ENCODE measurements at places on chromosomes 2 and 18.

GRCh38 chr2:237235383-237236095 is 149.8 kb downstream of the COPS8 start:
- DNase-seq, result no peak

DNA sequence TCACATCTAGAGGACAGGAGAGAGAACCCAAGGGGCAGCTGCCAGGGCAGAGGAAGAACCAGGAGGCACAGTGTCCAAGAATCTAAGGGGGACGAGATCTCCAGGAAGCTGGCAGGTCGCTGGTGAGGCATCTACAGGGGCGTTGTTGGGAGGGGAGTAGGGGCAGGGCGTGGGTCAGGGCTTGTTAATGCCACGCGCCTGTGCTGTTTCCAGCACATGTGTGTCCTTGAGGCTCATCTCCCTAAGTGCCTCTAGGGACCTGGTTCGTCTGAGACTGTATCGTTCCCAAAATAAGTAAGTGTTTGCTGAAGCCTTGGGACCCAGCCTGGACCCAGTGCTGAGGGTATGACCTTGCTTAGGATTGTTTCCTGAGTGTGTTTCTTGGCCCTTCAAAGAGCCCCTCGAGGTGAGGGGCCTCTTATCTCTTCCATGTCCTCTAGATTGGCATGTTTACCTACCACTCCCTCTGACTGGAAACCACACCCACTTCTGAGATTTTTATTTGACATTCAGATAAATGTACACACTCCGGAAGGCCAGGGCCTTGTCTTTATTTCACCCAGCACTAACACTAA is 22.2 kb downstream of the HK2 start:
- DNase-seq, result peak; percentile 37

DNA sequence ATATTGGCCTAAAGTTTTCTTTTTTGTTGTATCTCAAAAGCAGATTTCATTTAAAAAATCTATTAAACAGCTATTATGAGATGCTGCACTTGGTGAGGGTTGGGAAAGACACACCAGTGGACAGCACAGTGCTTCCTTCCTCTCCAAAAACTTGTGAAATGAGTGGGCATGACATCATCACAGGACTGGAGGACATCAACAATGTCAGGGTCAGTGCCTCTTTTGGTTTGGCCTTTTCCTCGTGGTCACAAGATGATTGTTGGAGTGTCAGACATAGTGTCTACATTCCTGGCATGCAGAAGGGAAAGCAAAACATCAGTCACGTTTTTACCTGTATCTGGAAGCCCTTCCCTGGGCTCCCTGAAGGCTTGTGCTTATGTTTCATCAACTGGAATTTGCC is 49.6 kb downstream of the IL1R2 start:
- no peak for DNase-seq

DNA sequence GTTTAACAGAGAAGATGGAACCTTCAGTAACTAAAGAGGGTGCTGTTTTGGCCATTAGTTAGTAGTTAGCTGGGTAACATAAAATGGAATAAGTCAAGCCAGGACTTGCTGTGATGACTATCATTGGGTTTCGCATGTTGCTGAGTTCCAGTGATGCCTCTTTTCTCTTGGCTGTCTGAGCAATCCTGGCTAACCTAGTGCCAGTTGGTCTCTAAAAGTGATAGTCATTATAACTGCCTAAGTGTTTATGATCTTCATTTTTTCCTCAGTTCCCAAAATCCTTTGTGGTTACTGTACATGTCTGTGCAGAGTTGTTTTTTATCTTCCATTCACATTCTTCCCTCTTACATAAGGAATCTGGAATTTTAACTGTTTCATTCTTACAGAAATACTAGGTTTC is 33.4 kb downstream of the WDR43 start:
- no peak for DNase-seq

- no peak for DNase-seq
These were observed 24.4 kb downstream of the GBX2 start for GRCh38 chr2:236143811-236144210.

DNA sequence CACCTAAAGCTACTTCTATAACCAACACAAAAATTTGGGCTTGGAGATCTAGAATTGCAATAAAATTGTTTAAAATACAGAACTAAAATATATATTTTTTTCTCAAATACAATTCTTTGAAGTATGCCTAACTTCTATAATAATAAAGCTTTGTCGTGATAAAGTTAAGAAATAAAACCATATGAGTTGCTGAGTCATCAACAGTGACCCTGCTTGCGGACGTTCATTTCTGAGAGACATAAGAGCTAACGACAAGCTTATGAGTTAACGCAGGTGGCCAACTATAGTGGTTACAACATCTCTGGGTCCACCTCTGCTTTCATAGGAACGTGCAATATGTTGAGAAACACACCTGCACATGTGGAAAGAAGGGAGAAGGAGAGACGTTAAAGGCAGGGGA is 407.1 kb upstream of the SLC14A2 start:
- DNase-seq, result no peak

- DNase-seq, result no peak
These were observed 105.1 kb downstream of the NUP35 start for GRCh38 chr2:183229386-183229785.

DNA sequence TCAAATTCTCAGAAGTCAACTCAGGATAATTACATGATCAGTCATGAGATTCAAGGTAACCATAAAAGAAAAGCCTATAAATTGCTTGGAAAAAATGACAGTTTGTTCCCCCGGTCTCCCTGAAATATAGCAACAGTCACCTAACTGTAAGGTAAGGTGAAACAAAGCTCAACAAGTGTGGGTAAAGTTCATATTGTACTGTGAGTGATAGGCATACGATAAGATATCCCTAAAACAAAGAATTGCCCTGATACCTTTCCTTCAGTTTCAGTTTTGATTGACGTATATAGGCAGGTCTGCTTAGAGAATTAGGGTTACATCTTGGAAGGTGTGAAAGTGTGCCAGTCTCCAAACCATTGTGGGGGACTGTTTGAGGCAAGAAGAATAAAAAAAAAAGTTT is 4.0 kb upstream of the CCBE1 start:
- DNase-seq, result no peak

DNA sequence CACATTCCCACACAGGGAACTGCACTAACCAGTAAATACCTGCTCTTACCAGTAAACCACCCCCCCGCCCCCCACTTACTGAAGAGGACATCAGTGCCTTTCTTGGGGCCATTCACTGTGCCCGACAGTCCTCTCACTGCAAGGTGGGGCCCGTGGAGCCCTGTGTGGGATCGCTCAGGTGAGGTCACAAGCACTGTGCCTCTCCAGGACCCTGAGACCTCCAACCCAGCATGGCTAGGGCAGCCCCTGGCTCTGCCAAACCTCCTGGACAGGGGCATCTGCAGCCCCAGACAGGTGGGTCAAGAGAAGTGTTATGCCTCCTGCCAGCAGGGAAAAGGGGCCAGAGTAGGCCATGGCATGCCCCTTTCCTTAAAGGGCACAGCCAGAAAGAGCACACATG is 6.7 kb upstream of the NEURL3 start:
- DNase-seq, result no peak

- no peak for DNase-seq
These were observed 97.1 kb upstream of the RMDN2 start for GRCh38 chr2:37827911-37828511.

GRCh38 chr2:26462511-26463243 is 15.2 kb downstream of the OTOF start:
- peak; percentile 51 for DNase-seq

GRCh38 chr2:113854970-113855740 is 34.7 kb upstream of the ACTR3 start:
- no peak for DNase-seq

- DNase-seq, result no peak
These were observed 46.7 kb downstream of the L3MBTL4 start for GRCh38 chr18:6368017-6368416.

- DNase-seq, result no peak
These were observed 209.5 kb upstream of the TWIST2 start for GRCh38 chr2:238638100-238638981.

DNA sequence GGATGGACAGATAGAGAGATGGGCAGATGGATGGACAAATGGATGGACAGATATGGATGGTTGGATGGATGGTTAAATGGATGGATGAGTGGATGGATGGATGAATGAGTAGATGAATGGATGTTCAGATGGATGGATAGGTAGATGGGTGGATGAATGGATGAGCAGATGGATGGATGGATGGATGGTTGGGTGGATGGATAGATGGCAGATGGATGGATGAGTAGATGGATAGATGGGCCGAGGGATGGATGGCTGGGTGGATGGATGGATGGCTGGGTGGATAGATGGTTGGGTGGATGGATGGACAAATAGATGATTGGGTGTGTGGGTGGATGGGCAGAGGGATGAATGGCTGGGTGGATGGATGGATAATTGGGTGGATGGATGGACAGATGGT is 98.9 kb upstream of the OTOS start:
- DNase-seq, result no peak

DNA sequence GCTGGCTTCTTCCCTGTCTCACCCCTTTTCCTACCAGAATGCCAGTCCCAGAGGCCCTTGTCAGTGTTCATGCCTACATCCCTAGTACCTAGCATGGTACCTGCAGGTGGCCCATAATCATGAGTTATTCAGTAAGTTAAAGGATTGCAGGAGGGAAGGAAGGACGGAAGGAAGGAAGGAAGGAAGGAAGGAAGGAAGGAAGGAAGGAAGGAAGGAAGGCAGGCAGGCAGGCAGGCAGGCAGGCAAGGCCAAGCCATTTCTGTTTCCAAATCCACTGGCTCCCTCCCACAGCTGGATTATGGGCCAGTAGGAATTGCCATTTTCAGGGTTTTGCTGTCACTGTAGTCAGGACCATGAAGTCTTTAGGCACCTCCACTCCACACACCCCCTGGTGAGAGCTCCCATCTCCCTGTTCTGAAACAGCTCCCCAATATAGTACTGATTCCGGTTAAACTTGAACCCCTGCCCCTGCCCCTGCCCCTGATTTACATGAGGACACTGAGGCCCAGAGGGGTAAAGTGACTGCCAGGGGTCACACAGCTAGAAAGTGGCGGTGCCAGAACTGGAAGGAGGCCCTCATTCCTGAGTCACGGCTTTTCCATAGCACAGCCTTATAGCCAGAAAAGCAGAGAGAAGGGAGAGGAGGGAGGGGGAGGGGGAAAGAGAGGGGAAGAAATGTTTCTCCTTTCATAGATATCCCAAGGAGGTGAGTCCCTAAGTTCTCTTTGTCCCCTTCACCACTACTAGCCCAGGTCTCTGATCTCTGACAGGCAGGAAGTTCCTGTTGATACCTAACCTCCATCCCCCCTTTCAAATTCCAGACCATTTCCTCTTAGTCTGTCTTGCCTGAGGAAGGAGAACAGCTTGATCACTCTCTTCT is 12.2 kb upstream of the TNS1 start:
- no peak for DNase-seq

- no peak for DNase-seq
These were observed 113.7 kb upstream of the PARD3B start for GRCh38 chr2:204431529-204431928.

DNA sequence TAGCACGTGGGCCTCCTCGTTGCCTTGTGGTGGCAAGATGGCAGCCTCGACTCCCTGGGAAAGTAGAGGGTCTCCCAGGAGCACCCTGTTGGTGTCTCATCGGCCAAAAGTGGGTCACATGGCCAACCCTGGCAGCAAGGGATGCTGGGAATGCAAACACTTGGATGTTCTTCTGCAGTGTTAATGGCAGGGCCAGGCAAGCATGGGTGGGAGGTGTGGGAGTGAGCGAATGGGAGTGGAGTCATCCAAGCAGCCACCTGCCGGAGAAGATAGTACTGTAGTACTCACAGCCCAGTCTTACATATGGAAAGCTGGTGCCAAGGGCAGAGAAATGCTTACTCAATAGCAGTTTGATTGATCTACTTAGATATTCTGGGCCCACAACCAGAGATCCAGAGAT is 122.2 kb downstream of the INHBB start:
- no peak for DNase-seq

- no peak for DNase-seq
These were observed 107.1 kb upstream of the ZNF516 start for GRCh38 chr18:76602191-76602590.

DNA sequence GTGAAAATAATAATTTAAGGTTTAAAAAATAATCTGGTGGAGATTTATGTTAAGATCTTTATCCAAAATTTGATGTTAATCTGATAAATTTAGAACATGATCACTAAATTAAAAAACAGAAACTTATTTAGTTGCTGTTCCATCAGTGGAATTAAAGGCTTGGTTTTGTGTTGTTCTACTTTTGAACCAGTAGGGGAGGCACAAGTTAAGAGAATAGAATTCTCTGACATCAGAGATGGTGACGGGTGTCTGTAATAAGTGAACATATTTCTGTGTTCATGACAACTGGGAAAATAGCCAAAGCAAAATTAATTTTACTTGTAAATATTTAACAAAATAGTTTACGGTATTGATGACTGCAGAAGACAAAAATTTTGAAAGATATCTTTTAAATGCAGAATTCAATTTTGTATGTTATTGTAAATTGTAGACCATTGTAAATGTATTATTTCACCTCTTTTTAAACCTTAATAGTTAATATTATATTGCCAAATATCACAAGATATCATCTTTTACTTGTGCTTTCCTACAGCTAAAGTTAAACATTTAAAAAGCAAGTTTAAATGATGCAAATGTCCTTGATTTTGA is 106.0 kb downstream of the UBR3 start:
- DNase-seq, result peak; percentile 57

- no peak for DNase-seq
These were observed 61.5 kb downstream of the BARD1 start for GRCh38 chr2:214747992-214748391.

DNA sequence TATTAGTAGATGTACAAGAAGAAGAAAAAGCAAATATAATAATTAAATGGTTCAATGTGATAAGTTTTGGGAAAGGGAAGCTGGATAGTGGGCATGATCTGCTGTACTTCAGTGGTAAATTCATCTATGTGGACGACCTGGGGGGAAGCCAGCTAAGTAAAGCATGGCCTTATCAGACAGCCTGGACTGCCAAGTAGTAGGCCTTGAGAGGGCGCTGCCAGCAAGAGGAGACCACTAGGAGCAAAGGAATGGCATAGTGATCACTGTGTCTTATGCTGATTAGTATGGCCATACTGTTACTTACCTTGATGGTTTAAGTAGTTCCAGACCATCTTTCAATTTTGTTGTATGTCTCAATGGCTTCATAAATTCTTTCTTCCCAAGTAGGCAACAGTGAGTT is 287.6 kb downstream of the SETBP1 start:
- no peak for DNase-seq

Data from A549 (cell line).